Stimulated activated CD4-positive, alpha-beta T cell treated with anti-CD3 and anti-CD28 coated beads, TNF-alpha, amount 100 ng/mL, for 24 hours (primary cell): ENCODE measurements at places on chromosomes 1 and 21.
A peak's percentile ranks its signal among the peaks of the same experiment; 100 is the strongest.

GRCh38 chr1:60620087-60620486 lies 462.3 kb upstream of the NFIA start:
- no peak for DNase-seq

- no peak for DNase-seq
Measured at GRCh38 chr1:55034476-55035133, 4.7 kb upstream of the PCSK9 start.

GRCh38 chr1:192696082-192696481 lies 60.1 kb downstream of the RGS13 start:
- DNase-seq = no peak

DNA sequence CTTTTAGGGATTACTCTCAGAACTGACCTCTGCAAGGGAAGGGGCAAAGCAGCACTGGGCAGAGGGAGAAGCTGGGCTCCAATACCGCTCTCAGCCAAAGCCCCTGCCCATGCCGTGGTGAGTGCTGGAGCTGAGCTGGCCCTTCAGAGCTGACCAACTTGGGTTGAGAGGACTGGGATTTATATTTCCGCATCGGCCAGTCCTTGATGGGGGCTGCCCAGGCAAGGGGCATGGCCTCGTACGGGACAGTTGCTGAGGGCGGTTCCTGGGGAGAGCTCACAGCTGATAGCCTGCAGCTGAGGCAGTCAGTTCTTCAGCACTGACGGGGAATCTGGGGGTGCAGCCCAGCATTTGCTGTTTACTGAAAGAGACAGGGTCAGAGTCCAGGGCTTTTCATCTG lies 8.0 kb downstream of the HUNK start:
- DNase-seq = no peak

- no peak for DNase-seq
Measured at GRCh38 chr1:121517586-121518230, 332.9 kb downstream of the SRGAP2C start.

DNA sequence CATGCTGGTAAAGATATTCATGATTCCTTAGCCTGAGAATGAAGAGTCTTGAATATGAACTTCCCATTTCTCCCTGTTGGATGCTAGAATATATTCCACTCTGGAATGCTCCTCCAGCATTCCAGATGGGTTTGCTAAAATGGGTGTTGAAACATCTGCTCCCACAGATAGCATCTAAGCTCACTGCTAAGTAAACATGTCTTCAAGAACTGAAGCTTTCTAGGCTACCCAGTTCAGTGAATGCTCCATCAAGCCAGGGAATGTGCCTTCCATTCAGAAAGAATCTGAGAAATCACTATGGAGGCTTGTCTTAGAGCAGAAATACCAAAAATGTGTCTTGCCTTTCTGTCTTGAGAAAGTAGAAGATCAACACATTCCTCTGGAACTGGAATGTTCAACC lies 81.1 kb downstream of the TNFSF18 start:
- DNase-seq = no peak

DNA sequence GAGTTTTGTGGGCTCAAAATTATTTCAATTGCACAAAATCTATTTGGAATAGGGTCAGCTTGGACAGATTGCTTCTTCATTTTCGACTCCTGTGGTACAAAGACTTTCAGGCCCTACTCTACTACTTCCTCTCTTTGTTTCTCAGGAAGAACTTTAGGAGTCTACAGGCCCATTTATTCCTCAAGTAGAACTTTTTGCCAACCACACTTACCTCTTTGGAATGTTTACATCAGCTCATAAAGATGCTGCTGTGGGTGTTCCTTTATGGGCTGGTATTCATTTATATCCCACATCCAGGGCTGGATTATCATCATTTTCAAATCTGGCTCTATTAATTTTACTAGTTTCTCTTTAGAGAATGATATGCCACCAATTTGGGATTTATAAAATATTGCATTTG lies 46.3 kb upstream of the TNFSF18 start:
- DNase-seq = no peak

DNA sequence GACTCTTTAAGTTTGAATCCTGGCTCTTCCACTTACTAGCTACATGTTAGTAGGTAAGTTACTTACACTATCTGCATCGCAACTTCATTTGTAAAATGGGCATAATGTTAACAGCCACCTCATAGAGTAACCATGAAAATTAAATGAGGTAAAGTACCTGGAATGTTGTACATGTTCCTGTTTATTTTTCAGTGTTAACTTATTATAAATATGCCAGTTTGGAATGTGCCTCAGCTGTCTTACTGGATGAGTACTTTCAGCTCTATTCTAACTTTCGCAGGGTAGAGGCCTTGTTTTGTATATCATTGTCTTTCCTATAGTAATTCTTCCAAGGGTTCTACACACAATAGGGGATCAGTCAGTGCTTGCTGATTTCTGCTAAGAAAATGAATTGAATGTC lies 167.4 kb downstream of the DUSP10 start:
- DNase-seq = no peak

DNA sequence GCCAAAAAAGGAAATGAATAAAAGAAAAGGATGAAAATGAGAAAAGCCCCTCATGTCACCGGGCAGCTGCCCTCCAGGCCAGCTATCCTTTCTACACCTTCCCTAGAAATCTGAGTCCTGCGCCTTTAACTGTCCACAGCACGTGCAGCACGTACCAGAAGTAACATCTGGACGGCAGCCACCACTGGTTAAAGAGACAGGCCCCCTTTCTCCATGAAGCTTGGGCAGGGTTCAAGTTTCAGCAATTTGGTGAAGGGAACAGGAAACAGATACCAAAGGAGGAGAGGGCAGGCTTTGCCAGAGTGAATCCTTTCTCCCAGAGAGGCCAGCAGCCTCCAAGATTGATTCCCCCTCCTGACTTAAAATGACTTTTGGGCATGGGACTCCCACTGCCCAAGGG lies 3.6 kb upstream of the KIAA2013 start:
- DNase-seq = no peak

DNA sequence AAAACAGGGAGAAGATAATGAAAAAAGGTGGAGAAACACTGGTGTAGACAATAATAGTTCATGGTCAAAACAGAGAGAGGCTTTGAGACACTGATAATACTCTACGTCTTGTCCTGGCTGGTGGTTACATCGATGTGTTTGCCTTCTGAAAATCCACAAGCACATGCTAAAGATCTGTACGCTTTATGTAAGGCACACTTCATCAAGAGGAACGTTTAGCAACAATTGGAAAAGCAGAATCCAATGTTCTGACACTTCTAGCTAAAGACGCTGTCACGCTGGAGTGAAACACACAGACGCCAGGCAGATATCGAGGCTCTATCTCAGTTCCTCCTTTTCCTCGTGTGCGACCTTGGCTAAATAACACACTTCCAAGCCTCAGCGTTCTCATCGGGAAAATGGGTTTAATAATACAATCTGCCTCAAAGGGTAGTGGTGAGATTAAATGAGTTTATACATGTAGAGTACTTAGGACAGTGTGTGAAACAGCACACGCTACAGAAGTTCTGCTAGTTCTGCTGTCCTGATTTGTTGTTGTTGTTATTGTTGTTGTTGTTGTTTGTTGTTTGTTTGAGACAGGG lies 386.1 kb downstream of the SETD4 start:
- DNase-seq = no peak

GRCh38 chr1:10975567-10976326 lies 36.7 kb upstream of the TARDBP start:
- no peak for DNase-seq

DNA sequence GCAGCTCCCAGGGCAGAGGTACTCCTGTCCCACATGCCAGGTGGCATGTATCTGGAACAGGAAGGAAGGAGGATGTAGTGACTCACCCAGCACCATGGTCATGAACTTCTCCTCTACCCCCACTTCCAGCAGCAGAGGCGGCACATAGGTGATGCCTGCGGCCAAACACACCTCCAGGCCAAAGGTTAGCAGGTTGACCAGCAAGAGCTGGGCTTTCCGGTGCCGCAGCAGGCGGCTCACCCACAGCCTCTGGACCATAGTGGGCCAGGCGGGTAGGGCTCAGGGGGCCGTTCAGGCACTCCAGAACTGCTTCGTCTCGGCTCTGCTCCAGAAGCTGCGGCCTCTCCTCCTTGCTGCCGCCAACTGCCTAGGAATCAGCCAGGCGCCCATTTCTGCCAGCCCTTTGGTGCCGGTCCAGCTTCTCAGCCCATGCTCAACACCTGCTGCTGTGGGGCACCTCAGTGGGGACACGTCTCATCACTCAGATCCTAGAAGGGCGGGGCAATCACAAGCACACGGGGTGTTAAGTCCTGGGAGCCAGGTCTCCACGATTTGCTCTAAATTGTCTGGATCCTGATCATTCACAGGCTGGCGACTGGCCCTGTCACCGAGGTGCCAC lies 15.8 kb downstream of the SLC45A3 start:
- no peak for DNase-seq

GRCh38 chr1:55640708-55641473 lies 425.7 kb upstream of the USP24 start:
- DNase-seq = peak; percentile 16

- no peak for DNase-seq
Measured at GRCh38 chr1:201941420-201942128, 4.8 kb downstream of the LMOD1 start.

DNA sequence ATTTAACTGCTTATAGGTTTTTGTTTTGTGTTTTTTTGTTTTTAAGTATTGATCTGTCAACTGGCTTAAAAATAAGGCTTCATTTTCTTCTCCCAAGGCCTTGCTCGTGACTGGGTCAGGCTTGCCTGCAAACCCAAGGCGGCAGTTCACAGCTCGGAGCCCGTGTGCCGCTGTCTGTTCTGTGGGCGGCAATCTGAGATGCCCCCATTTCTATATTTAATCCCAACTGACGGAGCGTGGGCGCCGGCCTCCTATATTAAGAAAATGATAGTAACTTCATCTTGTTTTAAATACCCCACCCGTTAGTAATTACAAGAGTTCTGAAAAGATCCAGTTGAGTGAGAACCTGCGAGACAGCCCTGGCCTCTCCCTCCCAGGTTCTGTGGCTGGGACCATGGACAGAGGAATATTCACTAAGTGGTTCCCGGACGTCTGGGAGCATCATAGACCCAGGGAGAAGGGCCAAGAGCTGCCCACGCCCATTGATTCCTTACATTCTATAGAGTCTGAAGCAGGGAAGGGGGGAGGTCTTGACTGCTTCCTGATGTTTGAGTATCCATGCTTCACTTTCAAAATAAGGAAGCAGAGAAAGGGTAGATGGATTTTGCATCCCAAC lies 42.6 kb upstream of the GPR153 start:
- no peak for DNase-seq

GRCh38 chr21:22201126-22201525 lies 1202.9 kb downstream of the NCAM2 start:
- DNase-seq = no peak

DNA sequence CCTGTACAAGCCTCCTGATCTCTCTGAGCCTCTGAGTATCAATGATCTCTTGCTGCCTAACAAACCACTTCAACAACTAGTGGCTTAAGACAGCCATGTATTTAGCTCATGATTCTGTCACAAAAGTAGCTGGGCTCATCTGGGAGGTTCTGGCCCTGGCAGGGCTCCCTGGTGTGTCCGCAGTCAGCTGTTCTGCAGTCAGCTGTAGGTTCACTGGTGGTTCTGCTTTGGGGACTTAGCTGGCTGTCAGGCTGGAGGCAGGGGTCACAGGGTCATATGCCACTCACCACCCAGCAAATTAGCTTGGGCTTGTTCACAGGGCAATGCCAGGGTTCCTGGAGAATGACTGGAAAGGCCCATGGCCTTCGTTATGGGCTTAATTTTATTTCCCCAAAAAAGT lies 64.8 kb downstream of the DISP3 start:
- no peak for DNase-seq

GRCh38 chr1:36107394-36107793 lies 17.6 kb downstream of the COL8A2 start:
- no peak for DNase-seq

GRCh38 chr21:27040738-27041469 lies 74.0 kb upstream of the ADAMTS5 start:
- no peak for DNase-seq

GRCh38 chr1:198893763-198894444 lies 255.1 kb downstream of the PTPRC start:
- DNase-seq = no peak

DNA sequence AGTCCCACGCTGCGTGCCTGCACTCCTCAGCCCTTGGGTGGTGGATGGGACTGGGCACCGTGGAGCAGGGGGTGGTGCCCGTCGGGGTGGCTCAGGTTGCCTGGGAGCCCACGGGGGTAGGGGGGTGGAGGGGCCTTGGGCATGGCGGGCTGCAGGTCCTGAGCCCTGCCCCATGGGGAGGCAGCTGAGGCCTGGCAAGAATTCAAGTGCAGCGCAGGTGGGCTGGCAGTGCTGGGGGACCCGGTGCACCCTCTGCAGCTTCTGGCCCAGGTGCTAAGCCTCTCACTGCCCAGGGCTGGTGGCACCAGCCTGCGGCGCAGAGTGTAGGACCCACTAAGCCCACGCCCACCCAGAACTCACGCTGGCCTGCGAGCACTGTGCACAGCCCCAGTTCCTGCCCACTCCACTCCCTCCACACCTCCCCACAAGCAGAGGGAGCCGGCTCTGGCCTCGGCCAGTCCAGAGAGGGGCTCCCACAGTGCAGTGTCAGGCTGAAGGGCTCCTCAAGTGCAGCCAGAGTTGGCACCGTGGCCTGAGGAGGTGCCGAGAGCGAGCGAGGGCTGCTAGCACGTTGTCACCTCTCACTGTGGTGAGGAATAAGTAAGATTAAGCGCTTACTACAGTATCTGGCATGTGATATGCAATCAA lies 12.8 kb downstream of the TNNI3K start:
- DNase-seq = no peak

- no peak for DNase-seq
Measured at GRCh38 chr1:87880764-87881163, 552.1 kb downstream of the LMO4 start.

GRCh38 chr1:87212431-87213134 lies 116.1 kb upstream of the LMO4 start:
- DNase-seq = no peak

DNA sequence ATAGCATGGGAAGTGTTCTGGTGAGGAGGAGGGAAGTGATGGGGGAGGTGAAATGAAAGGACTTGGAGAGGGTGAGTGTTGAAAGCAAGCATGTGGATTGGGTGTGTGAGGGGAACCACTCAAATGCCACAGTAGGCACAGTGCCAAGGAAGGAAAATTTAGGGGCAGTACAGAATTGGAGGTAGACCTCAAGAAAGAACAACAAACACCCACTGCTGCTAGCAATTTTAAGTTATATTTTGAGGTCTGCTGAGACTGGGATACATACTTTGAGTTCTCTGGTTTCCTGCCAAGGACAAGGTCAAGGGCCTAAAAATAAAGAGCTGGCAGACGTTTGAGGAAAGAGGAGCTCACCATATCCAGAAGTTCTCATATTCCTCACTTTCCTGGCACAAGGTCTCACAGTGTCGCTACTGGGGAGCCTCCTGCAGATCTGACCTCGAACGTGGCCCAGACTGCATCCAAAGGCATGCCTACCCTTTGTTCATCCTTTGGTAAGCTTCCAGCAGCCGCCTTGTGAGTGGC lies 104.0 kb downstream of the BRINP2 start:
- no peak for DNase-seq

DNA sequence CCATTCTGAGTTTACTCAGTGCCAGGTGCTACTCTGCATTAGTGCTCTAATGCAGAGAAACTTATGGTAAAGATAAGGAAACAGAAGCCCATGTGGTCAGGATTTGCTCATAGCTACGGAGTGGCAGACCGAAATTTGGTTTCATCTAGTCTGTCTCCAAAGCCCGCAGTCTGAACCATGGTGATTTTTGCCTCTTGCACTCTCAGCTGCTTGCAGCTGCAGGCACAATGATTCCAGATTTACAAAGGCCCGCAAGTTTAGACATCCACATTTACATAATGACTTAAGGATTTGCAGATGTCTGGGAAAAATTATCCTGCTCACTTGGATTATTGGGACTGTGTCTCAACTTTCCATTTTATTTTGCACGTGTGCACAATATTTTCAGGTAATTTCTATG lies 161.3 kb upstream of the KCNJ6 start:
- DNase-seq = no peak

GRCh38 chr21:45893740-45894449 lies 87.7 kb upstream of the COL6A1 start:
- no peak for DNase-seq
